ENCODE measurements at places on chromosomes 4 and X.

DNA sequence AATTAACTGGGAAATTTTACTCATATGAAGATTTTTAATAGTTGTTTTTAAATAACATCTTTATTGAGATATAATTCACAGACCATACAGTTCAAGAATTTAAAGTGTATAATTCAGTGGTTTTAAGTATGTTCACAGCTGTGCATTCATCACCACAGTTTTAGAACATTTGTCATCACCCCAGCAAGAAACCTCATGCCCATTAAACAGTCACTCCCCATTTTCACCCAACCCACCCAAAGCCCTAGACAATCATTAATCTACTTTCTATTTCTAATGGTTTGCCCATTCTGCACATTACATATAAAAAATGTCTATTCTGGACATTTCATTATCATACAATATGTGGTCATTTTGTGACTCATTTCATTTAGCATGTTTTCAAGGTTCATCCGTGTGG is 2.8 kb downstream of the UPRT start:
- no peak for DNase-seq

- DNase-seq, result no peak
These were observed 112.6 kb upstream of the MAPK10 start for GRCh38 chr4:86472377-86473019.

DNA sequence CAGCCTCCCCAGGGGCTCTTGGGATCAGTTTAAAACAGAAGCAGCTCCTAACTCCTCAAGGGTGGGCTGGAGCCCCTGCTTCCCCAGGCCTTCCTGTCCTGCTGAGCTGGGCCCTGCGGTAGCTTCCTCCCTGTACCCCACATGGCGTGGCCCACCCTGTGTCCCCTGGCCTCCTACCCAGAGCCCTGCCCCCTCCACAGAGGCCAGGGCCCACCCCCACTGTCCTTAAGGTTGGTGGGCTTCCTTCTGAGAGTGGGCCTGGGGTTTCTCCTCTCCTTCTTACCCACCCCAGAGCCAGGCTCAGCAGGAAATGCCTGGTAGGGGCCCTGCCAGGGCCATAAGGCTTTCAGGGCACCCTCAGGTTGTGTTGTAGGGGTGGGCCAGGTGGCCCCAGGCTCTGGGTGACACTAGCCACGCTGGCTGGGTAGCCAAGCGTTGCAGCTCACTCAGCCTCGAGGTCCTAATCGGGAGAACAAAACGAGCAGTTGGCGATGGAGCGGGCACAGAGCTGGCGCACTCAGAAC is 11.6 kb downstream of the SH3BP2 start:
- no peak for DNase-seq

- no peak for DNase-seq
These were observed 110.2 kb downstream of the CPZ start for GRCh38 chr4:8702516-8703400.

DNA sequence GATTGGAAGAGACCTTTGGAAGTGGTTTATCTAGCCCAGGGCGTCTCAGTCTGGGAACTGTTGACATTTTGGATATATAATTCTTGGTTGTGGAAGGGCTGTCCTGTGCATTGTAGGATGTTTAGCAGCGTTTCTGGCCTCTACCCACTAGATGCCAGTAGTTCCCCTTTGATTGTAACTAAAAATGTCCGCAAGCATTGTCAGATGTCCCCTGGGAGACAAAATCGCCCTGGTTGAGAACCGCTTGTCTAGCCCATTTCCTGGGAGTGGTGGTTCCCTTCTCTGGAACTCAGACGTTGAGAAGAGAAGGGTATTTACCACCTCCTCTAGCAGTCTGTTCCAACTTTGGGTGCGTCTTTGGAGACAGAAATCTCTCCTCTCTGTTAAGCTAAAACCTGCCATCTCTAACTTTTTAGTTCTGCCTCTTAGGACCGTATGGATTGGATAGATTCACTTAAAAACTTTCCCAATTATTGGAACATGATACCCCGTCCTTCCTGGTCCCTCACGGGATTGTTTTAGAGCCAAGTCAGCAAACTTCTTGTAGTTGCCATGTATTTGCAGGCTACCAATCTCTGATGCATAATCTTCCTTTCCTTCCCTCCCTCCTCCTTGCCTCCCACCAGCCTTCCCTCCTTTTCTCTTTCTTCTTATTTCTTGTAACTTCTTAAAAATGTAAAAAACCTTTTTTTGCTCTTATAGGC is 13.9 kb downstream of the TMEM165 start:
- DNase-seq, result peak; percentile 67
